ENCODE measurements at places on chromosomes 11 and 22. TPM values are rescaled to one million over a fixed set of nuclear protein-coding genes. Genes with fewer than 3 reads are reported as not detected.
A peak's percentile ranks its signal among the peaks of the same experiment; 100 is the strongest.

- no peak overlapping the region for H3K27ac ChIP-seq
- peaks cover 3% of the 10 kb centered on the region for H3K4me1 ChIP-seq
- no peak overlapping the region for H3K4me3 ChIP-seq
- peaks cover 3% of the 10 kb centered on the region for H3K27me3 ChIP-seq
- no peak for DNase-seq
Measured at GRCh38 chr11:8934742-8935488, 2.2 kb upstream of the C11orf16 start.

DNA sequence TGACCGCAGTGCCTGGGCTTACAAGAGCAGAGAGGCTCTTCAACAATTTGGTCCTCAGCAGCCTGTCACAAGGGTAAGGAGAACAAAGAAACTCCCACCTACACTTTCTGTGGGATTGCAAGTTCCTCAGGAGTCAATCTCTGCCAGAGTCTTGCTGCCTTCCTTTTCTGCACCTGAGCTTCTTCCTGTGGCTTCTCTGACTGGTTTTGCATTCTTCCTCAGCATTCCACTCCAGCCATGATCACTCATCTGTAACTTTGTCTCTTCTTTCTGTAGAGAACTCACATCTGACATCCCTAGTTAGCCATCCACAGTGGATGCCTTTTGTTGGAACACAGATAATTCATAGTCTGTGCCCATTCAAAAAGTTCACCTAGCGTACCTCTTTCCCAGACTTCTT is 14.2 kb upstream of the OR6A2 start:
- H3K27ac ChIP-seq: no peak overlapping the region
- peaks cover 32% of the 10 kb centered on the region for H3K27me3 ChIP-seq

OSM gene
- total RNA-seq: 50.7 TPM

DNA sequence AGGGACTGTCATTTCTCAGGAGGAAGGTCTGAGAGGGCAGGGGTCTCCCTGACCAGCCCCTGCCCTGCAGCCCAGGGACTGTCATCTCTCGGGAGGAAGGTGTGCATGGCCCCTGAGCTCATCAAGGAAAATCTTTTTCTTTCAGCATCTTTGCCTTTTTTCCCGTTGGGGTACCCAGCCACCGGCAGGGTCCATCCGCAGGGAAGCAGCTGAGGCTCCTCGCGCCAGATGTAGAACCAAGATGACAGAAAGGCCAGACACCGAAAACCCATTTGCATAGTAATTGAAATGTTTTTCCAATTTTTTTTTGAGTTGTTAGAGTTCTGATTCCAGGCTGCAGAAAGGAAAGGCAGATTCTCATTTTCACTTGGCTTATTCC is 613.9 kb downstream of the TBC1D22A start:
- H3K36me3 ChIP-seq: peaks cover 3% of the 10 kb centered on the region
- no peaks in the 10 kb centered on the region for H3K27me3 ChIP-seq
- H3K4me1 ChIP-seq: no peaks in the 10 kb centered on the region
- no peak overlapping the region for H3K27ac ChIP-seq

DNA sequence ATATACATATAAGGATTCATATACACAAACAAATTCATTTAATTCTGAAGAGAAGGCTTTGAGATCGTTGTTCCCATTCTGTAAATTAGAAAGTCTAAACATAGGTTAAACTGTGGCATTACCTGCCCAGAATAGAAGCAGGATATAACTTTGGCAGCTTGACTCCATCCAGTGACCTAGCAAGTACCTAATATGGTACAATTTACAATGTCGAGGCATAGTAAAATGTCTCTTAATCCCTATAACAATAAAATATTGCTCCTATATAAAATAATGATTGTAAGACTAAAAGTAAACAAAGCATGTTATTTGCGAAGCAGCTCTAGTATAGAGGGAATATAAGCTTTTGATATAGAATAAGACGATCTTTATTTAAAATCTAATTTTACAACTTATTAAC is 756.0 kb downstream of the LUZP2 start:
- H3K4me1 ChIP-seq: no peaks in the 10 kb centered on the region
- no peak for DNase-seq
- no peaks in the 10 kb centered on the region for H3K27me3 ChIP-seq
- no peak overlapping the region for H3K27ac ChIP-seq
- no peak overlapping the region for H3K4me3 ChIP-seq

ZNRF3 gene
- total RNA-seq: 2.4 TPM

- no peak for DNase-seq
- H3K4me3 ChIP-seq: no peak overlapping the region
- no peaks in the 10 kb centered on the region for H3K36me3 ChIP-seq
- no peak overlapping the region for H3K27ac ChIP-seq
- H3K27me3 ChIP-seq: no peaks in the 10 kb centered on the region
- no peaks in the 10 kb centered on the region for H3K4me1 ChIP-seq
Measured at GRCh38 chr22:23302171-23303002, 122.1 kb downstream of the BCR start.

KIF18A gene
- 19.8 TPM for total RNA-seq

DNA sequence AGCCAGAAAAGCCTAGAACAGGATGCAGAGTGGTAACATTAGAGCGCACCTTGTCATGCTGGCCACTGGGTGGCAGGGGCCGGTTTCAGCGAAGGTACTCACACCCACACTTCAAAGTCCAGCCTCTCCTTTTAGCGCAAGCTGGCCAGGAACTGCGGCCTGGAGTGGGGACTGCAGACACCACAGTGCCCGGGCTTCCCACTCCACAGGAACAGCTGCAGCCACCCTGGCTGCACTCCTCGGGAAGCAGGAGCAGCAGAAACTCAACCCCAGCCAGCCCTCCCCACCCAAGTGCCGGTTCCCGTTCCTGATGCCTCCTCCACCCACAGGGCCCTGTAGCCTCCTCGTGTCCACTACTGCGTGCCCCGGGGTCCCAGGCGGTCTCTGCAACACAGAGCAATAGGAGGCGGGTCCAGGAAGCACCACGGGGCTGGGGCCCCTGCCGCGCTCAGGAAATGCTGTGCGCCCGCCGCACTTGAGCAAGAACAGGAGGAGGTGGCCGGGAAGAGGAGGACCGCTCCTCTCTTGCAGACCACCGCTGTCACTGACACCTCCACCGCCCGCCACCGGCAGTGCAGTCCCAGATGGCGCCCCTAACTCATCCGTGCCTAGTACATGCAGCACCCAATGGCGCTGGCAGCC is 2.2 kb downstream of the RFPL2 start:
- peaks cover 42% of the 10 kb centered on the region for H3K27me3 ChIP-seq
- peak overlapping the region; percentile 69 for H3K4me3 ChIP-seq
- DNase-seq: peak; percentile 32
- H3K4me1 ChIP-seq: peaks cover 10% of the 10 kb centered on the region
- H3K36me3 ChIP-seq: no peaks in the 10 kb centered on the region

DNA sequence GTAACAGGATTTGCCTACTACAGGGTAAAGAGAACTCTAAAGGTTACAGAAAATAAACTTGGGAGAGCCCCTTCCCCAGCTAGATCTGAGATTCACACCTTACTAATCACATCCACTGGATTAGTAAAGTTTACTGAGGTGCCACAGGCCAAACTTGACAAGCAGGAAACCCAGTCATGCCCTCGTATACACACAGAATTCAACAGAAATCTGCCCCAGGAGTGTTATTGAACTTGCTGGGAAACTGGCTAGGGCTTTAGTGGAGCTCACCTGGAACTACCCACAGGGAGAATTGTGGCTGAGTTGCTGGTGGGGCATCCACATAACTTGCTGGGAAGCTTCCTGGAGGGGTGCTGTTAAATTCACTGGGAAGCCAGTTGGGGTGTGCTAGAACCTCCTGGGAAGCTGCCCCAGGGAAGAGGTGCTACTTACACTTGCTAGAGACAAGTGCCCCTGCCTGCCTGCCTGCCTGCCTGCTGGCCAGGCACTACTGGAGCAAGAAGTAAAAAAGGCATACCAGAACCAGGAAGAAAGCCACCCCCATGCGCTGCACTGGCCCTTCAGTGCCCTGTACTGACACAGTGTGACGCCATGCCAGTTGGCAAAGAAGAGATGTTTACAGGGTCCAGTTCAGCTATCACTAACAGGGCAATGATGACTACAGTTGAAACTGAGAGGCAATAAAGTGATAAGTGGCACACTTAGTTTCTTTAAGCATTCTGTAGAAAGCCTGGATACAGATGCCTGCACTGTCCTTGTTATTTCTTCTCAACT is 106.5 kb downstream of the ALX4 start:
- no peak for DNase-seq
- no peak overlapping the region for H3K27ac ChIP-seq
- no peaks in the 10 kb centered on the region for H3K27me3 ChIP-seq
- peaks cover 44% of the 10 kb centered on the region for H3K36me3 ChIP-seq
- H3K4me3 ChIP-seq: no peak overlapping the region
- H3K4me1 ChIP-seq: no peaks in the 10 kb centered on the region

GRCh38 chr11:86637988-86638387 is 34.4 kb downstream of the ME3 start:
- H3K36me3 ChIP-seq: peaks cover 5% of the 10 kb centered on the region
- no peak overlapping the region for H3K4me3 ChIP-seq
- H3K27ac ChIP-seq: peak overlapping the region; percentile 23
- peaks cover 22% of the 10 kb centered on the region for H3K4me1 ChIP-seq
- peaks cover 19% of the 10 kb centered on the region for H3K27me3 ChIP-seq
- DNase-seq: peak; percentile 39

DNA sequence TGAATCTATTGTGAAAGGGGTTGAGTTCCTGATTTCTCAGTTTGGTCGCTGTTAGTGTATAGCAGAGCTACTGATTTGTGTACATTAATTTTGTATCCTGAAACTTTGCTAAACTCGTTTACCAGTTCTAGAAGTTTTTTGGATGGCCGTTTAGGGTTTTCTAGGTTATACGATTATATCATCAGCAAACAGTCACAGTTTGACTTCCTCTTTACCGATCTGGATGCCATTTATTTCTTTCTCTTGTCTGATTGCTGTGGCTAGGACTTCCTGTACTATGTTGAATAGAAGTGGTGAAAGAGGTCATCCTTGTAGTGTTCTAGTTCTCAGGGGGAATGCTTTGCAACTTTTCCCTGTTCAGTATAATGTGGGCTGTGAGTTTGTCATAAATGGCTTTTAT is 24.6 kb upstream of the OOSP4B start:
- peaks cover 32% of the 10 kb centered on the region for H3K27me3 ChIP-seq
- no peak overlapping the region for H3K27ac ChIP-seq
- H3K4me3 ChIP-seq: no peak overlapping the region
- no peaks in the 10 kb centered on the region for H3K36me3 ChIP-seq
- no peak for DNase-seq

GRCh38 chr11:69166218-69167115 is 10.7 kb downstream of the SMIM38 start:
- H3K27me3 ChIP-seq: peaks cover 4% of the 10 kb centered on the region
- H3K27ac ChIP-seq: peak overlapping the region; percentile 92
- peaks cover 7% of the 10 kb centered on the region for H3K36me3 ChIP-seq
- H3K4me1 ChIP-seq: peaks cover 16% of the 10 kb centered on the region
- DNase-seq: peak; percentile 73

- H3K4me1 ChIP-seq: no peaks in the 10 kb centered on the region
- DNase-seq: no peak
- H3K36me3 ChIP-seq: no peaks in the 10 kb centered on the region
- H3K4me3 ChIP-seq: no peak overlapping the region
Measured at GRCh38 chr11:111177037-111177871, 68.3 kb upstream of the POU2AF2 start.

OR51E2 gene
- total RNA-seq: not detected

SYT9 gene
- total RNA-seq: not detected

DNA sequence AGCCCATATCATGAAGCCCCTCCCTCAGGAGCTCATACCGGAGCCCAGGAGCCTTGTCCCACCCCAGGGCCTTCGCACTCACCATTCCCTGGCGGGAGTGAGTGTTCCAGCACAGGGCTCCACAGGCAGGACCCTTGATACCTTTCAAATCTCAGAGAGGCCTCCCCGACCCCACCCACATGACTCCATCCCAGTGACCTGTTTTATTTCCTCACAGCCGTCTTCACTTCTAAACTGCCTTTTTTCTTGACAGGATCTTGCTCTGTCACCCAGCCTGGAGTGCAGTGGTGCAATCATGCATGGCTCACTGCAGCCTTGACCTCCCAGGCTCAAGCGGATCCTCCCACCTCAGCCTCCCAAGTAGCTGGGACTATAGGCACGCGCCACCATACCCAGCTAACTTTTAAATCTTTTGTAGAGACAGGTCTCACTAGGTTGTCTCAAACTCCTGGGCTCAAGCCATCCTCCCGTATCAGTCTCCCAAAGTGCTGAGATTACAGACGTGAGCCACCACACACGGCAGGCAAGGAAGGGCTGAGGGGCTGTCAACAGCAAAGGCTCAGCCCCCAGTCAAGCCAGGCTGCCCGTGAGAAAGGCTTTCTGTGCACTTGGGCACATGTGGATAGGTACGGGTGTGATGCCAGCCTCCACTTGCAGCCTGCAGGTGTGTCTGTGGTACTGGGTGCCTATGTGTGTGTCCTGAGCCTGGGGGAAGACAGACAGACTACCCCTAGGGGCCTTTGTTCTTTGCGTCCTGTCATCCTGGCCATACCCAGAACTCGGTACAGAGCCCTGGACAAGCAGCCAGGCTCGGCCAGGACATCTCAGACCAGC is 9.3 kb downstream of the RPL3 start:
- H3K27me3 ChIP-seq: peaks cover 8% of the 10 kb centered on the region
- peak overlapping the region; percentile 82 for H3K27ac ChIP-seq
- DNase-seq: peak; percentile 24

DNA sequence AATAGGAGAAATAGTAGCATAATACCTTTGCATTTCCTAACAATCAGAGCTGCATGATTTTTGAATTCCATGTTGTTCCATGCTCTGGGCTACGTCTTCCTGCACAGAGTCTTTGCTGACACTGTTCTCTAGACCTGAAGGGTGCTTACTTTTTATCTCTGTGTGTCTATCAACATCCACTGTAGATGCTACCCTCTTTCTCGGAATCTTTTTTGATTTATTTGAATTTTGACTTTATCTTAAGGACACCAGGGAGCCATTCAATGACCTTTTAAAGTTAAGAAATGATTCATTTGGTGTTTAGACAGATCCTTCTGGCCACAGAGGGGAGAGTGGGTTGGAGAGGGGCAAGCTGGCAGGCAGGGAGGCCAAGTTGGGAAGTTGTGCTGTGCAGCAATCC is 90.1 kb downstream of the LDLRAD3 start:
- no peaks in the 10 kb centered on the region for H3K27me3 ChIP-seq
- no peak overlapping the region for H3K4me3 ChIP-seq
- H3K4me1 ChIP-seq: no peaks in the 10 kb centered on the region
- no peaks in the 10 kb centered on the region for H3K36me3 ChIP-seq

DNA sequence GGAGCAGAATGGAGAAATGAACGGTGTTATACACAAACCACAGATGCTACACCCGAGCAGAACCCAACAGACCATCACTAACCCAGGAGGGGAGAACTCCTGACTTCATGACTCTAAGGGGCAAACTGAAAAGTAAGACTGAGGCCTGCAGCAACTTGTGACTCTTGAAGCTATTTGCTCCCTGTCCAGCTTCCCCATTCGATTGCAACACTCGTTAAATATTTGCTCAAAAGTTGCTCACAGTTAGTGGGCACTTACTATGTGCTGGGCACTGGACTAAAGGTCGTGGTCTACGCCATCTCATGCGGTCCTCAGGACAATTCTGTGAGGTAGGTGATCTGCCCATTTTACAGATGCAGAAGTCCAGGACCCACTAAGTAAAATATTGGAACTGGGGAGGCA is 9.5 kb upstream of the ADA2 start:
- H3K27ac ChIP-seq: no peak overlapping the region
- no peak overlapping the region for H3K4me3 ChIP-seq

- peaks cover 5% of the 10 kb centered on the region for H3K36me3 ChIP-seq
- DNase-seq: no peak
Measured at GRCh38 chr11:83219095-83219494, 25.6 kb downstream of the ANKRD42 start.

- H3K4me1 ChIP-seq: peaks cover 2% of the 10 kb centered on the region
- H3K4me3 ChIP-seq: no peak overlapping the region
- DNase-seq: no peak
- H3K27me3 ChIP-seq: no peaks in the 10 kb centered on the region
- no peak overlapping the region for H3K27ac ChIP-seq
Measured at GRCh38 chr11:81975261-81975900, 758.3 kb downstream of the FAM181B start.

DCDC1 gene
- 0.14 TPM for total RNA-seq

DDTL gene
- total RNA-seq: not detected
